ENCODE measurements at places on chromosomes 5 and 9.

DNA sequence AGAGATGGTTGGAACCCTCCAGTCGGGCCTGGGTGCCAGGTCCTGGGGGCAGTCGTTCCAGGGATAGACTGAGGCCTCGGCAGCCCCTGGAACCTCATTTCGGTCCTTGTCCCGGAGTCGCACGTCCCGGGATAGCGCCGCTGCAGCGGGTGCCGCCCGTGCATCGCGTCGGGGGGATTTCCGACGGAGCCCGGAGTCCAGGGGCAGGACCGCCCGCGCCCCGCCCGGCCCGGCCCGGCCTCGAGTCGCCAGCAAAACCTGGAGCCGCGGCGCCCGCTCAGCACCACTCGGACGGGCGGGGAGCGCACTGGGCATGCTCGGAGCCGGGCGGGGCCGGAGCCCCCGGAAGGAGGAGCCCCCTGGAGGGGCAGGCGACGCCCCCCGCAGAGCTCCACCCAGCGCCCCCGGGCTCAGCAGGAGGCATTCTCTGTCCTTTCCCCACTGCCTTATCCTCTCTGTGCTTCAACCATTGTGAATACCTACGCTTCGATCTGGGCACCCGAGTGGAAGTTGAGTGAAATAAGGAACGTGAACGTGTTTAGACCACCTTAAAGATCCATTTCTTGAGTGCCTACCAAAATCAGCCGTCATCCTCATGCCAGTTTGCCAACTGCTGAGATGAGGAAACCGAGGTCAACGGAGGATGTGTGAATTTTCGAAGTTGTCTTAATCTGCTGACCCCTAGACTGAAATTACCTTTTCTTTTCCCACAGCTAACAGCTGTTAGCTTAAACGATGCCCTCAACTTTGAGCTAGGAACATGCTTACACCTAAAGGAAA lies 1.7 kb upstream of the PTPN3 start:
- DNase-seq, result no peak

DNA sequence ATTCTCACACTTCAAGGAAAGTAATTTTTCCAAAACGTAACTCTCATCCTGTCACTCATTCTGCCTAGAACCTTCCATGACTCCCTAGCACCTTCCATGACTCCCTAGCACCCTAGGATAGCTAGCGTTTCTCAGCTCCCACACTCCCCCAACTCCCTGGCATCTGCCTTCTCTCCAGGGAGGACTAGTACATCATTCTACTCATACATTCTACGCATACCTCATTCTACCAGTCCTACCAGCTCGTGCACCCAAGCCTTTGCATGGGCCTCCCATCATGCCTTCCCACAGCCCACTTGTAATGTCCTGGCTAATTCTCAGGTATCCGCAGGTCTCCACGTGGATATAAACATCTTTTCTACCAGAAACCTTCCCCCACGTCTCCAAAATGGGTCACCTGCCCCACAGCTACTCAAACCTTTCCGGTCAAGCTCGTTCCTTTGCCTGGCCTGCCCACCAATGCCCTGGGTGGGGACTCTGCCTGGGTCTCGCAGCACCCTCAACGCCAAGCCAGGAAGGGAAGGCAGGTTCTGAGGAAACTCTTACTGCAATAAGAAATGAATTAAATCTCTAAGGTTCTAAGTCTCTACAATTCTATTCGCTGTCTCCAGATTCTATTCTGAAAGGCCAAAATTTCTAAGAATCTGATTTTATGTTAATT lies 930 bp downstream of the ANKS6 start:
- DNase-seq, result no peak

DNA sequence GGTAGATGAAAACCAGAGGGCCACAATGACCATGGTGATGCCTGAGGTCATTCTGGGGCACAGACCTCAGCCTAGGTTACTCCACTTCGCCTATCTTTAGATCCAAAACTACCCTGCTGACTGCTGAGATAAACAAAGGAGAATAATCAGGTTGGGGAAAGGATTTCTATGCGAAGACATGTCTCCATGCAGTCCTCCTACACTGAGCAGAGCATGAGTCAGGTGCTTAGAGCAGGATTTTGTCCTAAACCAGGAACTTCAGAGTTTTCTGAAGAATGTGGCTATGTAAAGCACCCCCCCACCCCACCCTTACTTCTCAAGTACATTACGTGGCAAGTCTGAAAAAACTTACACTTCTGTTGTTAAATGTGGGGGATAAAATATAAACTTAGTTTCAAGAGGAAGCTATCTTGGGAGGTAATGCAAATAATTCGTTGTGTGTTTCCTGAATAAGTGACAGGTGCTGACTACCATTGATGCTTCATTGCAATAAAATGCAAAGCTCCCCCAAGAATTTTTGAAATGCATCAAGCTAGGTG lies 19.4 kb downstream of the PDCD1LG2 start:
- no peak for DNase-seq

- DNase-seq, result no peak
Observed at GRCh38 chr5:140398379-140398811, 3.2 kb upstream of the ANKHD1 start.

- no peak for DNase-seq
Observed at GRCh38 chr9:92983984-92984589, 36.8 kb downstream of the FGD3 start.

DNA sequence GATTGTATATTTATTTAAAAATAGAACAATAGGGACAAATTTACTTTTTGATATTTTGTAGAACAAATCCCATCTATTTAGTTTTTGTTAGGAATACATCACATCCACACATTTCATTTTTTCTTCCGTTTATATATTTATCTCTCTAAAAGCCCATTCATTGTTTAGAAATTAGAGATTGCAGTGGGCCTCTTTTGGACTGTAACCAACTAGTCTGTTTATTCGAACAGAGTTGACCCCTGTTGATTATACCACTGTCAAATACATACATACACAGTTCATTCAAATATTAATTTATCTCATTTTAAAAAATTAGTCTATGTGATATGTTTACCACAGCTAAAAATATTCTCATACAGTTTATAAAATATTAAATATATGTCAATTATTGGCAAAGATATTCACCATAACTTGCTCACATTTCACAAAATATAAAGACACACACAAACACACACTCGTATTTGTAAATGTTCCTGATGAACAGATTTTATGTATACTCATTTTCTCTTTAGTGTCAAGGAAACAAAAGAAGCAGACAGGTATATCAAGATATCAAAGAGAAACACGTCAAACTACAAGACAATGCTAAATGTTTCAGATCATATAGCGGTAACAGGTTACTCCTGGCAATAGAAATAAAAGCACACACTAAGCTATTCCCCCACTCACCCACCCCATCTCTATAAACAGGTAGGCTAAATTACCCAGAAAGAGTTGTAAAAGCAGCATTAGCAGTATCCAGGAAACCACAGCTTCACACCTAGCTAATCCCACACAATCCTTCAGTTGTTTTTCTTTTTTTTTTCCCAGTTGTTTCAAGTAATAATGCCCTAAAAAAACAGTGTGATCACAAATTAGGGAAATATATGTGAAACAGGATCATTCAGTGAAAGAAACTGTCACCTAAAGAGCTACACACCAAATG lies 283.9 kb downstream of the ADAMTS6 start:
- DNase-seq, result no peak

- no peak for DNase-seq
Observed at GRCh38 chr5:153350175-153350883, 140.1 kb upstream of the GRIA1 start.

DNA sequence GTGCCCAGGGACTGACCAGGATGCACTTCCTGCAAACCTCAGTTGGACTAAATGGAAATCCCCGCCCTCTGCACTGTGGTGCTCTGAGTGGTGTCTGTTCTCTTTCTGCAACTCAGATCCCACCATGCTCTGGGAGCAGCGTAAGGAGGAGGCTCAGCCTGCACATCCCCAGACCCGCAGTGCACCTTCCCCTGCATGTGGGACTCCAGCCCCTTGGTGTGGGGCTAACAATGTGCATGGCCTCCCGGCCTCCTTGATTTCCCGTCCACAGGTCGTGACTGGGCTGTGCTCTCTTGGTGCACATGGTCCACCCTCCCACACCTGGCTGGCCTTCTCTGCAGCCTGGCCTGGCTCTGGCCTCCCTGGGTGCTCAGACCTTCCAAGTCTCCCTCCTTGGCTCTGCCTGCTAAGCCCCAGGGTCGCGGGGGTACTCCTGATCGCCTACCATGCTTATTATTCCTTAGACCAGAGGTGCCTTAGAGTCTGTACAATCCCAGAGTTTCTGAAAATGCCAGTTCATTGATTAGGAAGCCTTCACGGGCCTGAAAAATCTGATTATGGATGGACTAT lies 397.5 kb downstream of the IRX2 start:
- no peak for DNase-seq

DNA sequence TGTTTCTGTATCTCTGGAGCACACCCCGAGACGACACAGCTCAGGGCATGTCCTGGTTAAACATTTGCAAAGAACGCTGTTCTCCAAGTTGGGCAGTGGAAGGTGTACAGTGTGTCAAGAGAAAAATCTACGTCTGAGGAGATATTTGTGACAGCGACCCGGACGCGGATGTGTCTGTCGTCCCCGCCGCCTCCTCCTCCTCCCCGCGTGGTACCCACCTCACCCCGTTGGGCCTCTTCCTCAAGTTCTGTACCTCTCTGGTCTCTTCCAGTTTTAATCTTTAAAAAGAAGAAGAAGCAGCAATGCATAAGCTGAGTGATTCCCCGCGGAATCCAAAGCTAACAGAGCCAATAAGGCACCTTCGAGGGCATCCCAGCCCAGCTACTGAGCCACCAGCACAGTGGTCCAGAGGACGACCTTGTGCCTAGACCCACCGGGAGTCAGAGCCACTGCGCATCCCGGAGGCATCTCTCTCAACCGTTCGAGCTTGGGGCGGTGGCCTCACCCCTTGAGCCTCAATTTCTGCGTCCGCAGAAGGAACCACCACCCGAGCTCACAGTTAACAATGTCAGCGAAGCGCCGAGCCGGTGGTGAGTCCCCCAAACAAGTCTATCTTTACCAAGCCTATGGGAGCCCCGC lies 467 bp downstream of the C9orf78 start:
- DNase-seq, result no peak

DNA sequence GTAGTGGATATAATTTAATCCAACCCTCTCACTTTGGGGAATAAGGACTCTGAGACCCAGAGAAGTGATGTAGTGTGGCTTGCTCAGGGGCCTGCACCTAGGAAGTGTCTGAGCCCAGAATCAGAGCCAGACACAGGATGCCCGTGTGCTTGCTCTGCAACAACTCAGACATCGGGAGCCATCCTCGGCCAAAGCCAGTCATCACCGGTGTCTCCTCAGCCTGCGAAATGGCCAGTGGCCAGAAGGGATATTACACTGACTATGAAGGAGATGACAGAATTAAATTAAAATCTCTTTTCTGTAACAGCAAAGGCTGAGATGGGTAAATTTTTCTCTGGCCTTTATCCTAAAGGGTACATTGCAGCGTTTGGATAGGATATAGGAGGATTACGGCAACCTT lies 102.9 kb downstream of the MARCHF11 start:
- DNase-seq, result no peak

- DNase-seq, result no peak
Observed at GRCh38 chr5:146006470-146007190, 70.3 kb downstream of the SH3RF2 start.

DNA sequence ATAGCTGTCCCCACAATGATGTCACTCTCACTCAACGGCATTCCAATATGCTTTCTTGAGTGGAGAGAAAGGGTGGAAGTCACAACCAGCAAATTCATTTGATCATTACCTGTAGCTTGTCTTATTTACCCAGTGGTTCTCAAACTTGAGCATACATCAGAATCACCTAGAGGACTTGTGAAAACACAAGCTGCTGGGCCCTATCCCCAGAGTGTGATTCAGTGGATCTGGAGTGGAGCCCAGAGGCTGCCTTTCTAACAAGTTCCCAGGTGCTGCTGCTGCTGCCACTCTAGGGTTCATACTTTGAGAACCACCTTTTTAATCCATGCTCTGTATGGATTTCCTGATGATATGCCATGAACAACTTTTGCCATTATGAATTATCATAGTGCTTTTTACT lies 94.7 kb downstream of the KLHL3 start:
- no peak for DNase-seq

DNA sequence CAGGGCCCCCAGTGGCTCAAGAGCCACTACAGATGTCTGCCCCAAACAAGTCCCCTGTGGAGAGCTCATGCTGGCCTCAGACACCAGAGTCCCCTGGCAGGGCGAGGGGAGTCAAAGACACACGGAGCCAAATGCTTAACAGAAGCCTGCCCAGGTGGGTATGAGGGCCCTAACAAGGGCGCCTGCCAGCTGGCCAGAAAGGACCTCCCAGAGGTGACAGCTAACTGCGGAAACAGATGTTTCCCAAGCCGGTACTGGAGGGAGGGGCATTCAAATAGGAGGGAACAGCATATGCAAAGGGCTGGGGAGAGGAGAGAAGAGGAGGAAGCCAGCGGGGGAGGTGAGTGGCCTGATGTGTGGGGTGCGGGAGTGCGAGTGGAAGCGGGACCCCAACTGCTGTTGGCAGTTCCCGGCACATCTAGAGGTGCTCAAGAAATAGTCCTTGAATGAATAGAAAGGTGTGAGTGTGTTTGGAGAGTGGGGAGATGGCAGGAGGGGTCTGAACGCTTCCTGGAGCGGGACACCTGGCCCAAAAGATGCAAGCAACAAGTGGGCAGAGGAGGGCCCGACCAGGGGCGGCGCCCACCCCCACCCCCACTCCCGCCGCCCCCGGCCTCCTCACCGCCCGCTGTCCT lies 824 bp downstream of the MXD3 start:
- peak; percentile 27 for DNase-seq

GRCh38 chr9:22211588-22212360 lies 202.7 kb upstream of the CDKN2B start:
- no peak for DNase-seq

- no peak for DNase-seq
Observed at GRCh38 chr9:34615132-34615531, 3.2 kb upstream of the RPP25L start.

GRCh38 chr9:129432297-129433154 lies 188.4 kb downstream of the C9orf50 start:
- DNase-seq, result peak; percentile 12

GRCh38 chr9:32783168-32783891 lies at the start of gene TMEM215:
Gene TMEM215 (plus strand): TSS chr9:32783540. CDS start chr9:32784184, 644 bp downstream.
- DNase-seq, result peak; percentile 18

DNA sequence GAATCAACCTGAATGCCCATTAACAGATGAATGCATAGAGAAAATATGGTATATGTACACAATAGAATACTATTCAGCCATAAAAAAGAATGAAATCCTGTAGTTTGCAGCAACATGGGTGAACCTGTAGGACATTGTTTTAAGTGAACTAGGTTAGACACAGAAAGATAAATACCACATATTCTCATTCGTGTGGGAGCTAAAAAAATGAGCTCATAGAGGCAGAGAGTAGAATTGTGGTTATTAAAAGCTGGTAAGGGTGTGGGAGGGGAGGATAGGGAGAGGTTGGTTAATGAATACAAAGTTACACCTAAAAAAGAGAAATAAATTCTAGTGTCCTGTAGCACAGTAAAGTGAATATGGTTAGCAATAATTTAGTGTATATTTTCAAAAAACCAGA lies 23.5 kb downstream of the PTTG1 start:
- DNase-seq, result no peak

GRCh38 chr5:87121304-87122150 lies 146.2 kb upstream of the RASA1 start:
- no peak for DNase-seq

Data from NCI-H1092 treated with DMSO at 0.1 percent for 48 hours (cell line).